Colonic mucosa (tissue), 4 donors: ENCODE measurements at places on chromosomes 5 and 9. TPM values are rescaled to one million over a fixed set of nuclear protein-coding genes. Genes with fewer than 3 reads are reported as not detected.

DNA sequence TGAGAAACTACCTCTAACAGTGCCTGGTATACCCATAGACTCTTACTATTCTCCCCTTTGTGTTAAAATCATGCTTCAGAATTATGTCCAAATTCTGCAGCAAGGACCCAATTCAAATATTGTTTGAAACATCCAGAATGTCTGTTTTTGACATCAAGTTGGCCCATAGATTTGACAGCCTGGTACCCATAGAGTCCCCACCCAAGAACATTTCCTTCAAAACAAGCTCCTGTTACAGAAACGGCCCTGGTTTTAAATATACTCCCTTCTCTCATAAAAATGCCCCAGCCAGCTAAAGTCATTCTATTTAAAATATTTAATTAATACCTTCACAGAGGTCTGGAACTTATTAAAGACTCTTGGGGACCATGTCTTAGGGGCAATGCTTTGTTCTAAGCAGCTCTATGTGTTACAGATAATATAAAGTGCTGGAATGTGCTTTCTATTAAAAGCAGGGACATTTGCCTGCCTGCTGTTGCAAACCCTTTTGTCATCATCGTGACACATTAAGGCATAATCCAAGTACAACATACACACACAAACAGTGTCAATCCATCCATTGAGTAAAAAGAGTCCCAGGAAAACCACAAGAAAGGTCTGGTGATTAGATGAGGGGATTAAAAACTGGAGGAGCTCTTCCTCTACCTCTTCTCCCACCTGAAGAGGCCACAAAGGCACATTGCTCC is 321.7 kb downstream of the MLLT3 start:
- no peak for DNase-seq

DNA sequence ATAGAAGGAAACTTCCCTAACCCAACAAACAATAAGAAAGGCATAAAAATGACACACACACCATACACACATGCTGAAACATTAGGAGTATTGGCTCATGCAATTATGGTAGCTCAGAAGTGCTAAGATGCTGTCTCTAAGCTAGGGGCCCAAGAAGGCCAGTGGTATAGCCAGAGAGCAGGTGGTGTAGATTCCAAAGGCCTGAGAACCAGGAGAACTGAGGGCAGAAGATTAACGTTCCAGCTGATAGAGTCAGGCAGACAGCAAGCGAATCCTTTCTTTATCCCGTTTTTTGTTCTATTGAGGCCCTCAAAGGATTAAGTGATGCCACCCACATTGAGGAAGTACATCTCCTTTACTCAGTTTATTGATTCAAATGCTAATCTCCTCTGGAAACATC is 262.9 kb downstream of the EPB41L4A start:
- no peak for DNase-seq

DNA sequence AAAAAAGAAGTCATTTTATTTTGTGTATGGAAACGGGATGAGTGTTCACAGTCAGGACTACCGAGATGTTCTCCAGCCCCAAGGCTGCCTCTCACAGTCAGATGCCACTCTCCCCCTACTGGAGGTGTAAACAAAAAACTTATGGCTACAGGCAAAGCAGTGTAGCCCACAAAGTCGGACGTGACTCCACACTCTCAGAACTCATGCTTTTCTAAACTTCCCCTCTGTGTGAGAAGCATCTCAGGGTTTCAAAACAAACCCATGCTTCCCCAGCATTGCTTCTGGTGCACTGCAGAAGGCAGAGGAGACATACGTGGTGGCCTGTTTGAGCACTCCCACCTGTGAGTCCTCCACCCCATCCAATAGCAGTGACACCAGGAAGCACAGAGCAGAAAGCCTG is 580.3 kb downstream of the BNC2 start:
- DNase-seq, result no peak

DNA sequence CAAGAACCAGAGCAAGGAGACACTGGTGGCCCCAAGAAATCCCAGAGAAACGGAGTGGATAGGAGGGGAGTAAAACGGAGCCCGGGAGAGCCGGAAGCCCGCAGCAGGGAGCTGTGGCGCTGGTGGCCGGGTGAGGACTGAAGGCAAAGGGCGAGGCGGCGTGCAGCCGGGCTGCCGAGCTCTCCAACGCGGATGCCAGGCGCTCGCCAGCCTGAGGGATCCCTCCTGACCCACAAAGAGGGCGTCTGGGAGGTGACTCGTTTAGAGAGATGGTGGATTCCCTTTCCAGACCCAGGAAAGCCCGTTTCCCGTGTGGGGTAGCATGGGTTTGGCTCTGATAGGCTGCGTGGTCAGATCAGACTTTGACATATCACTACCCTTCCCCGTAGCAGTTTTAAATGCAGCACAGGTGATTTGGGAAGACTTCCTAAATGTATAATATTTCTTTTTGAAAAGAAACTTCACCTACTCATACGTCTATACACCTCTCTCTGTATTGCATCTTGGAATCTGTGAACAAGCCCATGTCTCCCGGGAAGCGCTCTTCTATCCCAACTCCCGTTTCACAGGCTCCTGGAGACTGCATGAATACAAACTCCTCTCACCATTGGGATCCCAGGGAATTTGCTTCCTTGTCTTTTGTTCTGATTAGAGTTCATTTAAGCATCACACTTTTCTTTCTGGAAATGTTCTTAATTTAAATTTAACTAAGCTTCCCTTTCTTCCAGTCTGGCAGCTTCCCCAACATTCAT is 158.1 kb downstream of the C9orf152 start:
- DNase-seq, result peak; percentile 41

Gene SLCO6A1
- total RNA-seq, result not detected

Gene CTNND2
- total RNA-seq, result 1.1 TPM

- DNase-seq, result no peak
Measured at GRCh38 chr5:133321833-133322420, 270.1 kb downstream of the HSPA4 start.

Gene RECK
- 4.5 TPM for total RNA-seq

GRCh38 chr5:71946343-71947030 is 160.8 kb upstream of the MAP1B start:
- DNase-seq, result no peak

DNA sequence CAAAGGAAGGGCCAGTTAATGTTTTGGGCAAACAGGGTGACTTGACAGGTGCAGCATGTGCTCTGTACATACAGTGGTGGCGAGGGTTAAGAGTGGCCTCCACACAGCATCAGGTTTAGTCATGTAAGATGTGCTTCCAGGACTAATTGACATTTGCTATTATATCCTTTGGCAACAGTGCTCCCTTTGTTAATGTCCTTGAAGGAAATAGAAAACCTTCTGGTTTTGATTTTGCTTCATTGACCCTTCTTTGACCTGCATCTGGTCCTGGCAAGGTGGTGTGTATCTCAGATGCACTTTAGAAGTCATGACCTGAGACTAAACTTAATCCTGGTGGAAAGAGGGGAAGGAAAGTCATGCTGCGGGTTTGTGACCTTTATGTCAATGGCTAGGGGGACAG is 440.0 kb downstream of the ENC1 start:
- DNase-seq, result no peak

Gene IFNA6
- not detected for total RNA-seq

DNA sequence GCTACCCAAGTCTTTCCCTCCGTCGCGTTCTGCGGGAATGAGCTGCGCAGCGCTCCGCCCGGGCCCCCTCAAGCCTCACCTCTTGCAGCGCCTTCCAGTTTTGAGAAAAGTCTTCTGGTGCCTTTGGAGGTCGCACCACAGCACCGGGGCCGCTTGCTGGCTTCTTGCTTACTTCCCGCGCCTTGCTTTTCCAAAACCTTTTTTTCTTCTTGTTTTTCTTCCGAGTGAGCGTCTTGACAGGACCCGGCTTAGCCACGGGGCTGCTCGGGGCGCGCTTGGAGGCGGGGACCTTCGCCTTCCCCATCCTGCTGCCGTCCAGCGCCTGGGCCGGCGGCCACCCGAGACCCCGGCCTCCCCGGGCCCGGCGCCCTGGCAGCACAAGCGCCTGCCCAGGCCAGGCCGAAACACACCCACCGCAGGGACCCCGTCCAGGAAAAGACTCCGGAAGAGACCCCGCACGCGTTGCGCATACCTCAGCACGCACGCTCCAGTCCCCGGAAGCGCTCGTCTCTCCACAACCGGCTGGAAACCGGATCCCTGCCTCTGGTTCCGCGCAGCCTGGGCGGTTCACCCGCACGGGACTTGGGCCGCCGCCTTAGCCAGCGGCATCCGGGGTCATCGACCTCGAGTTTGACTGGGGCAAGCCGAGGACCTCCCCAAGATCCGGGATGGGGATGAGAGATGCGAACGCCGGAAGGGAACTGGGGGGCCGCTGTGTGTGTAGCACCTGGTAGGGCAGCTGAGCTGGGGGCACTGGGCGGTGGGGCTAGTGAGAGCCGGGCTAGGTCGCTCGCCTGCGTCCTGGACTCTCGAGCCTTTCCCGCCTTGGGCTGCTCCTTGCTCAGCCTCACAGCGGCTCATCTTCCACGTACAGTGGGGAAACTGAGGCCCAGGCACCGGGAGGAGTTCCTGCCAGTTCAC is at the start of gene REXO4:
Gene REXO4 (minus strand): TSS at position 470 of the 921 bp plus-strand sequence. CDS start 166 bp downstream, at position 304.
- peak; percentile 87 for DNase-seq

- DNase-seq, result no peak
Measured at GRCh38 chr9:4590430-4591122, 71.5 kb upstream of the PLPP6 start.

Gene SEMA6A
- total RNA-seq, result 89.9 TPM

GRCh38 chr5:87499478-87500410 is 87.0 kb upstream of the CCNH start:
- no peak for DNase-seq

Gene ARSK
- 4.3 TPM for total RNA-seq

DNA sequence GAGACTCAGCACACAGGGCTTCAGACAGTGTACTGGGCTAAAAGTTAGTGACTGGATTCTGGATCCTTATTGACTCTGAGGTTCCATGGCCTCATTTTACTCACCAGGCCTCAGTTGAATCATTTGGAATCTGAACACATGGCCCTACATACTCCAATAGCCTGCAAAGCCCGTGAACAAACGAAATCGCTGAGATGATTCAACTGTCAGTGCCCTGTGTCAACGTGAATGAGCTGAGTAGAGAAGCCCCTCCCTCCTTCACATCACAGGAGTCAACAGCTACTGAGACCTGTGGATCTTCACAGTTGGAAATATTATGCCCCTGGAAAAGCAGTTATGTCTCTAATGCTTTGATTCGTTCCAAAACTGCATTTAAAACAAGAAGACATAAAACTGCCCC is 429.3 kb downstream of the GADD45G start:
- DNase-seq, result no peak

DNA sequence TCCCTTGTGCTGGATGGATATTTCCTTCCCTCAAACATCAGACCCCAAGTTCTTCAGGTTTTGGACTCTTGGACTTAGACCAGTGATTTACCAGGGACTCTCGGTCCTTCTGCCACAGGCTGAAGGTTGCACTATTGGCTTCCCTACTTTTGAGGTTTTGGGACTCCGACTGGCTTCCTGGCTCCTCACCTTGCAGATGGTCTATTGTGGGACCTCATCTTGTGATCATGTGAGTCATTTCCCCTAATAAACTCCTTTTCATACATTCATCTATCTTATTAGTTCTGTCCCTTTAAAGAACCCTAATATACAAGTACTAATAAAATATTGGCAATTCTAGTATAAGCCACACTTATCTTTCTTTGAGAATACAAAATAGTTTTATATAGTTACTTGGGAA is 1078.9 kb downstream of the CDH12 start:
- no peak for DNase-seq

GRCh38 chr5:133552925-133553525 is 59.3 kb downstream of the FSTL4 start:
- DNase-seq, result peak; percentile 51

Gene IL33
- 16.4 TPM for total RNA-seq

DNA sequence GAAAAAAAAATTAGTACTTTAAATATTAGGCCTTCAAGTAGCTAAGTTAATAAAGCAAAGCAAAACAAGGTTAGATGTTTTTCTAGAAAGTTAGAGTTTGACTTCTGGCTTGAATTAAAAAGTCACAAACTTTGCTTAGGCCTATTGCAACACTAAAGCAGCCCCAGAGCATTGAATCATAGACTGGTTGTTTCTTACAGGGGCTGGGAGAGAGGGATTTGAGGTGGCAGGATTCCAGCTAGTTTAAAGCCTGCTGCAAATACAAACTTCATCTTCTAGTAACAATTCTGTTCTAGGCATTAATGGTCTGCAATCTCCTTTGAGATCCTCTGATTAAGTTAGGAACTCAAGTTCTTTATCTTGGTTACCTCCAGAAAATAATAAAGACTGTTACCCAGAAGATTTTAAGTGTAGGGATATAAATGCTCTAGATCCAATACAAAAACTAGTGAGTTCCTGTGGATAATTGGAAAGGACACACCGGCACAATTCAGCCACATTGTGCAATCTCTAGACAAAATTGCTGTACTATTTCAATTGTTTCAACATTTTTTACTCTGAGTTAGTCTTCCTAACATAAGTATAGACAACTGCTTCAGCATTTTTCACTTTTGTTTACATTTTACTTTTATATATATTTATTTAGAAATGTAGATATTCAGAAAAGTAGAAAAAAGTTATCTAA is 12.6 kb downstream of the OR13C5 start:
- no peak for DNase-seq

Gene CARTPT
- total RNA-seq, result 2.4 TPM

Gene NOL8
- total RNA-seq, result 17.6 TPM

Gene SLC6A7
- total RNA-seq, result 5.0 TPM

Gene IFNA4
- total RNA-seq, result not detected

Gene SPAAR
- total RNA-seq, result 1.1 TPM

Gene GEMIN5
- 12.1 TPM for total RNA-seq

GRCh38 chr5:112878760-112879159 is 17.7 kb downstream of the SRP19 start:
- no peak for DNase-seq

DNA sequence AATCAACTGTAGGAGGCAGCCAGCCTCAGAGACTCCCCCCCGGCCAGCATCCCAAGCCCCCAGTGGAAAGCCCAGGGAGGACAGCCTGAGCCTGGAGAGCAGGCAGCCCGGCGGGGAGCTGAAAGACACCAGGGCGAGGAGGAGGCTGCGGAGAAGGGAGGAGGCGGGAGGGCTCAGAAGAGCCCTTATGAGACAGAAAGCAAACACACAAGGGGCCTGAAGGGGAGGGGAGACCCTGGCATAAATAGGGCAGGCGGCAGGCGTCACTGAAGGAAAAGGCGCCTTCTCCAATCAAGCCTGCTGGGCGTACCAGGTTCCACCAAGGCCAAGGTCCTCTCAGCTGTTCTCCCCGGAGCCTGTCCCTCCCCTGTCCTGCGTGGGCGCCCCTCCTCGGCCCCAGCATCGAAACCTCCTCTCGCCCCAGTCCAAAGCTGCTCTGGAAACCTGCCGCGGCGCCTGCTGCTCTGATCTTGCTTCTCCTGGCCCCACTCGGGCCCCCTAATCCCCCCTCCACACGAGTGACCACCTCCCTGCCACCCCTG is 1.3 kb downstream of the SLC9A3 start:
- no peak for DNase-seq
